ENCODE measurements at places on chromosomes 7 and 10. TPM values are rescaled to one million over a fixed set of nuclear protein-coding genes. Genes with fewer than 3 reads are reported as not detected.

HOXA7 gene
- 27.6 TPM for polyA plus RNA-seq

PRPS1L1 gene
- not detected for polyA plus RNA-seq

MTERF1 gene
- 22.6 TPM for polyA plus RNA-seq

TRIM50 gene
- 0.21 TPM for polyA plus RNA-seq

PPP3CB gene
- polyA plus RNA-seq = 66.2 TPM

LMOD2 gene
- polyA plus RNA-seq = not detected

TAS2R5 gene
- 2.2 TPM for polyA plus RNA-seq

EBLN1 gene
- not detected for polyA plus RNA-seq

HTR5A gene
- polyA plus RNA-seq = not detected

CYP2C19 gene
- not detected for polyA plus RNA-seq

SPDYE18 gene
- polyA plus RNA-seq = 0.67 TPM

RPA3 gene
- polyA plus RNA-seq = 54.5 TPM
